ENCODE measurements at places on chromosomes 5 and 9. TPM values are rescaled to one million over a fixed set of nuclear protein-coding genes. Genes with fewer than 3 reads are reported as not detected.

Gene NAA35
- 19.8 TPM for total RNA-seq

DNA sequence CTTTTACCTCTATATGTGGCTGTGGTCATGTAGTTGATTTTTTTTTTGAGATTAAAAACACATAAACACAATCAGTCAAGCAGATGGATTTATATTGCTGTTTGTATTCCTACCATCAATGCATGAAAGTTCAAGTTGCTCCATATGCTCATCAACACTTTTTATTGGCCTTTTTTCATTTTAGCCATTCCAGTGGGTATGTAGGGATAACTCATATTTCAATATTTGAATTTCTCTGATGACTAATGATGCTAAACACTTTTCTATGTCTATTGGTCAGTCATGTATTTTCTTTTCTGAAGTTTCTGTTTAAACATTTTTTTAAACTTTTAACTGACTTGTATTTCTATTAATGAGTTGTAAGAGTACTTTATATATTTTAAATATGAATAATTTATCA is 445.4 kb upstream of the RGMB start:
- H3K4me3 ChIP-seq: no peak overlapping the region
- H3K4me1 ChIP-seq: no peaks in the 10 kb centered on the region
- H3K27ac ChIP-seq: no peak overlapping the region
- H3K27me3 ChIP-seq: no peaks in the 10 kb centered on the region
- DNase-seq: no peak

Gene IL5
- total RNA-seq: not detected

- H3K27me3 ChIP-seq: peaks cover 2% of the 10 kb centered on the region
- H3K27ac ChIP-seq: no peak overlapping the region
- H3K36me3 ChIP-seq: no peaks in the 10 kb centered on the region
- no peak for DNase-seq
Measured at GRCh38 chr9:108184009-108184408, 671.8 kb downstream of the ACTL7B start.

DNA sequence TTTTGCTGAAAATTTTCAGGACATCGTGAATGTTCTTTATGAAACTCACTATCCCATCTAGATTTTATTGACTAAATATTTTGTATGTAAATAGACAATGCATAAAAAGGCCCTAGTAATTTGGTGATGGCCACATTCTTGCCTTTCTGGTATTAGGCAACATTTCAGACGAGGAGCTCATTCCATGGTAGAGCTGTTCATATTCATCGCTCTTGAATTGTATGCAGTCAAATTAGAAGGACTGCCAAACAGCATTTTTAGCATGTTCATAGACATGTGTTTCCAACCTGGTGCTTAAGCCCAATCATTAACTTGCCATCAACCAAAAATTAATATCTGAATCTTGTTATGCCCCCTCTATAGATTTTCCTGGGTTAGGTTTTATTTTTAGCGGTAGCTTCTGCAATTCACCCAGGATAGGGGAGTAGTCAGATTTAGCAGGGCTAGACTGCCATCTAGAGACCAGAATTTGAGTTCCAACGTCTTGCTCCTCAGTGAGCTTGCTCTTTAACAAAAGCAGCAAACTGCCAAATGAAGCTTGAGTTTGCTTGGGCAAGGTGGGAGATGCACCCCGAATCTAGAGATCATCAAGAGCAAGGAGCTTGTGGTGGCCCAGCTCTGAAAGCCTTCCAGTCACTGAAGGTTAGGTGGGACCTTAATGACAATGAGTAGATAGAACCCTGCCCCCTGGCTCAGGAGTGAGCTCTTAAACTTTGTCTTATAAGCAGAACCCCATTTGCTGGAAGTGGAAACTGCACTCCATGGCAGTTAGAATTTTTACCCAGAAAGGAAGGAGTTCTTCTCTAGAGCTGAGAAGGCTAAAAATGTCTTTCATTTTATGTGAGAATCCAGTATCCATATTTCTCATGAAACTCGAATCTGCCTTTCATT is 456.2 kb downstream of the RASEF start:
- no peaks in the 10 kb centered on the region for H3K36me3 ChIP-seq
- no peak overlapping the region for H3K4me3 ChIP-seq
- no peak overlapping the region for H3K27ac ChIP-seq
- no peaks in the 10 kb centered on the region for H3K4me1 ChIP-seq

DNA sequence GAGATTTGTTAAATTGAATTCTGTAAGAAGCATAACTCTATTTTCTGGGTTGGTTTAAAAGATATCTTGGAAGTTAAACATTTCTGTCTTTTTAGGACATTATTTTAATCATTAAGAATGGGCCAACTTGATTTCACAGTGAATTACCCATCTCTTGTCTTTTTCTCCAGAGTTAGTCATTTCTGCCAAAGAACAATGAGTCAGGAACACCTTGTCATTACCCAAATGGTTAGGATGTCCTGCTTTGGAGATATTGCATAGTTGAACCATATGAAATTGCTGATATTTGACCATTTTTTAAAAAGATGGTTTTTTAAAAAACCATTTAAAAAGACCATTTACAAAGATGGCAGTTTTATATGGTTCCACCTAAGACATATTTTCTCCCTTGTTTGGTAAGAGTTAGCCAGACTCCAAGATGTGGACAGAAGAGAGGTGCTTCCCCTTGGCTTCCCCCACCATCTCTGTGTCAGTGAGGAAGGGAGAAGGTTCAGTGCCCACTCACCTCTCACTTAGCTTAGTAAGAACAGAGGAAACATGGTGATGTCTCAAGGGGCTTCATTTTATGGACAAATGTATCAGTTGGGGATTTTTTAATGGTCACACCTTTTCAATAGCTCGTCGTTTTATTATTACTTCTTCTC is 103.0 kb downstream of the PCSK1 start:
- no peaks in the 10 kb centered on the region for H3K36me3 ChIP-seq
- H3K27ac ChIP-seq: no peak overlapping the region
- DNase-seq: no peak
- no peak overlapping the region for H3K4me3 ChIP-seq

DNA sequence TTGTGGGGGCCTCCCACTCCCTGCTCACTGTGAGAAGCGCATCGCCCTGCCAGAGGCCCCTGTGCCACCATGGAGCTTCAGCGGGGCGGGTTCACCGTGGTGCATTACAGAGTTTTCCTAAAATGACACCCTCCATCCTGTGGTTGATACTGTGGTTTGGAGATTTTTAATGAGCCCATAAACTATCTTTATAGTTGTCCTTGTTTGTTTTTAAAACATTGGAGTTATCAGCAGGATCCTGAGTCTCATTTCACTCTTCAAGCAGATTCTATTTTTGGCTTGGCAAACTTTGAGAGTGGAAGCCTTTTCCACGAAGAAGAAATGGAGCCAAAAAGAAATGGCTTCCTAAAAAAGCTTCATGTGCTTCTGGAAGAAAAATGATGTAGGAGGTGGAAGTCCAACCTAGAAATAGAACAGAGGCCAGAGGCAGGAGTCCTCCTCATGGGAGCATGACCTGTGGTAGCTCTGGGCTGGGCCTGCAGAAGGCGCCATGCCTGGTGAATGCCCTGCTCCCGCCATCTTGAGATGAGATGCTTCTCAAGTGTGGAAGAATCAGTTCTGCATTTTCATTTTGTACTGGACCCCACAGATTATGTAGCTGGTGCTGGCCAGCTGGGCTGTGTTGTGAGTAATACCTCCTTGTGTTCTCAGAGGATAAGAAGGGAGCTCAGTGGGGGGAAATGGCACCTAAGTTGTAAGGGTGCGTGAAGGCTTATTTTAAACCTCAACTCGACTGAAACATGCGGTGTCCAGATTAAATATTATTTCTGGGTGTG is 79.0 kb upstream of the RAI14 start:
- no peaks in the 10 kb centered on the region for H3K27me3 ChIP-seq
- H3K4me3 ChIP-seq: no peak overlapping the region
- no peak overlapping the region for H3K27ac ChIP-seq
- DNase-seq: no peak
- H3K4me1 ChIP-seq: no peaks in the 10 kb centered on the region
- H3K36me3 ChIP-seq: no peaks in the 10 kb centered on the region

- H3K36me3 ChIP-seq: no peaks in the 10 kb centered on the region
- H3K4me3 ChIP-seq: no peak overlapping the region
- DNase-seq: no peak
- peaks cover 1% of the 10 kb centered on the region for H3K4me1 ChIP-seq
- H3K27ac ChIP-seq: no peak overlapping the region
Measured at GRCh38 chr5:50463726-50464125, 22.6 kb upstream of the EMB start.

- H3K4me3 ChIP-seq: no peak overlapping the region
- DNase-seq: no peak
- no peaks in the 10 kb centered on the region for H3K36me3 ChIP-seq
- no peaks in the 10 kb centered on the region for H3K4me1 ChIP-seq
- no peak overlapping the region for H3K27ac ChIP-seq
Measured at GRCh38 chr5:107365320-107366109, 305.2 kb downstream of the EFNA5 start.

Gene HACD4
- 5.9 TPM for total RNA-seq

DNA sequence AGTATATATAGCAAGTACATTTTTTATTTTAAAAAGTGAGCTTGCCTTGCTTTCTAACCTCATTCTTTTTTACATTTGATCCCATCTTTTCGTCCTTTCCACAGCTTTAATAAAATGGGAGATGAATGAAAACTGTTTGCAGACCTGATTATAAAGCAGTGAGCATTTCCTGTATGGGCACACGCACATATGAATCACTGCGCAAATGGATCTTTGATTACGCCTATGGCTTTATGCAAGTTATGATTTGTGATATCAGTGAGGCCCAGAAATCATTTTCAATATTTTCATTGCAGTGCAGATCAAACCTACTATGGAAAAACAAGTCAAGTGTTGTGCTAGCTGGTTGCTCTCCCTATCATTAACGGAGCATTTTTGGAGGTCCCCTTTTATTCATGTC is 1073.0 kb downstream of the MAT2B start:
- H3K36me3 ChIP-seq: no peaks in the 10 kb centered on the region
- no peaks in the 10 kb centered on the region for H3K27me3 ChIP-seq
- H3K27ac ChIP-seq: no peak overlapping the region
- no peak for DNase-seq

Gene MEIKIN
- total RNA-seq: not detected

GRCh38 chr5:101943784-101944183 is 352.3 kb downstream of the SLCO4C1 start:
- no peaks in the 10 kb centered on the region for H3K4me1 ChIP-seq
- DNase-seq: no peak
- no peak overlapping the region for H3K27ac ChIP-seq
- no peaks in the 10 kb centered on the region for H3K36me3 ChIP-seq

Gene FGF10
- total RNA-seq: not detected

Gene BAAT
- not detected for total RNA-seq

GRCh38 chr5:34001241-34001841 is 6.5 kb downstream of the AMACR start:
- H3K4me3 ChIP-seq: no peak overlapping the region
- H3K36me3 ChIP-seq: peaks cover 18% of the 10 kb centered on the region
- H3K27me3 ChIP-seq: no peaks in the 10 kb centered on the region
- H3K4me1 ChIP-seq: peaks cover 3% of the 10 kb centered on the region
- no peak for DNase-seq

DNA sequence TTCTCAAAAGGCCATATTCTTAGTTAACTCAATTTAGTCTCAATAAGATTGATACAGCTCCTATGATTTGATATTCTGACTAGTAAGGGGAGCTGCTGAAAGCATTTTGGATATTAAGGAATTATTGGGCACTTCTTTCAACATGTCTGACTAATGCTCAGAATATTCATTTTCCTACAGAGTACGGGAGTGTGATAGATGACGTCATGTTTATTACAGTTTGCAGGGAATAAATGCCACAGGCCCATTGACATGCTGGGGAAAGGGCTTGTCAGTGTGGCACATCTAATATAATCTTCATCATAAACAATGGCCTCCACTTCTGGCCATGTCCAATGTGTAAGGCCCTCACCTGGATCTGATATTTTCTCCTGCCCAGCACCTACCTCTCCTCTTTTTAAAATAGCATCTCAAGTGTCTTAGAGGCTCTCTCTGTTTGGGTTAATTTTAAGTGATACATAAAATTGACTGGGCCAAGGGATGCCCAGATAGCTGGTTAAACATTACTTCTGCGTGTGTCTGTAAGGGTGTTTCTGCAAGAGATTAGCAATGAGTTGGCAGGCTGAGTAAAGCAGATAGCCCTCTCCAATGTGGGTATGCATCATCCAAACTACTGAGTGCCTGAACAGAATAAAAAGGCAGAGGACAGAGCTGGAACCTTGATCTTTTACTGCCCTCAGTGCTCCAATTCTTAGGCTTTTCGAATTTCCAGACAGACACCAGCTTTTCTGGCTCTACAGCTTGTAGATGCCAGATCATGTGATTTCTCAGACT is 99.3 kb downstream of the SLC24A2 start:
- H3K4me3 ChIP-seq: no peak overlapping the region
- DNase-seq: no peak
- no peak overlapping the region for H3K27ac ChIP-seq
- H3K27me3 ChIP-seq: no peaks in the 10 kb centered on the region
- no peaks in the 10 kb centered on the region for H3K4me1 ChIP-seq
- H3K36me3 ChIP-seq: no peaks in the 10 kb centered on the region

DNA sequence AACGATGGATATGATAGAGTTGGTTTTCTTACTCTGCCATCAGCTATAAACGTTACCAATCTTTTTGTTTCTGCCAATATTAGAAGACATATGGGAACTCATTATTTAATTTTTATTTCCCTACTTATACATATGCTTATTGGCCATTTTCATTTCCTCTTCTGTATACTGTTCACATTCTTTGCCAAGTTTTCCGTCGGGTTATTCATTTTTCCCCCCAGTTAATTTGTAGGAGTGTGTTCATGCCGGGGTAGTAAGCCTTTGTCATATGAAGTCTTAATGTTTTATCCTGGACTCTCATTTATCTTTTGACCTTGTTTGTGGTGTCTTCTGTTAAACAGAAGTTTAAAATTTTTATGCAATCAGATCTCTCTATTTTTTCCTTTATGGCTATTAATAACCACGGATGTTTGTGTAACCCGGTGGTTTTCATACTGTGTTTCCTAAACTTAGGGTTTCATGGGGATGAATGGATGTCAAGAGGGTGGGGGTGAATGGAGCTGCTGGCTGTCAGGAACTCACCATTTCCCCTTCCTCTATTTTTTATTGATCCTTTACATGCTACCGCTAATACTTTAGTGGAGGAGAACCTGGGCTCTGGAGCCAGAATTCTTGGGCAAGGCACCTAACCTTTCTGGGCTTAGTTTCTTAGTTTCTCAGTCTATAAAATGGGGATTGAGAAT is 42.5 kb upstream of the PPARGC1B start:
- peaks cover 11% of the 10 kb centered on the region for H3K27me3 ChIP-seq
- no peak overlapping the region for H3K4me3 ChIP-seq
- no peaks in the 10 kb centered on the region for H3K36me3 ChIP-seq
- no peaks in the 10 kb centered on the region for H3K4me1 ChIP-seq
- H3K27ac ChIP-seq: no peak overlapping the region

Gene SLC34A3
- not detected for total RNA-seq

Gene MGAT1
- 49.0 TPM for total RNA-seq

DNA sequence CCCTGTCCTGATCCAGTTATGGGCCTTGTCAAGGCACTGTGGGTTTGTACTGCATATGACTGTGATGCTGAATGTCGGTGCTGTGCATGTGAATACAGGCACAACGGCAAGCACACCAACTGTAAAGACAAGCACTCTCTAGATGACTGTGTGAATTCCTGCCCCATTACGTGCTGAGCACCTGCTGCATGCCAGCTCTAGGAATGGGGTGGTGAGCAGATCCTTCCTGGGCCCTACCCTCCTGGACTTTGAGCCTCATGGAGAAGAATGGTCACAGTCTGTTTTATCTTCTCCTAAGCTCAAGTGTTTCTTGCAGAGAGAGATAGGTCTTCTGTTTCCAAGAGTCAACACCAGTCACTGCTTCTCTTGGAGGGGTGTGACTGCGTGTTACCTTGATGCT is 56.0 kb upstream of the RARS1 start:
- no peaks in the 10 kb centered on the region for H3K4me1 ChIP-seq
- no peaks in the 10 kb centered on the region for H3K36me3 ChIP-seq
- DNase-seq: no peak
- no peak overlapping the region for H3K27ac ChIP-seq

GRCh38 chr9:135151757-135152613 is 64.5 kb downstream of the OLFM1 start:
- H3K4me1 ChIP-seq: no peaks in the 10 kb centered on the region
- H3K27ac ChIP-seq: no peak overlapping the region
- H3K4me3 ChIP-seq: no peak overlapping the region

Data from CD4-positive, alpha-beta T cell (primary cell).